DND-41 (cell line): ENCODE measurements at places on chromosomes 11 and 22.

DNA sequence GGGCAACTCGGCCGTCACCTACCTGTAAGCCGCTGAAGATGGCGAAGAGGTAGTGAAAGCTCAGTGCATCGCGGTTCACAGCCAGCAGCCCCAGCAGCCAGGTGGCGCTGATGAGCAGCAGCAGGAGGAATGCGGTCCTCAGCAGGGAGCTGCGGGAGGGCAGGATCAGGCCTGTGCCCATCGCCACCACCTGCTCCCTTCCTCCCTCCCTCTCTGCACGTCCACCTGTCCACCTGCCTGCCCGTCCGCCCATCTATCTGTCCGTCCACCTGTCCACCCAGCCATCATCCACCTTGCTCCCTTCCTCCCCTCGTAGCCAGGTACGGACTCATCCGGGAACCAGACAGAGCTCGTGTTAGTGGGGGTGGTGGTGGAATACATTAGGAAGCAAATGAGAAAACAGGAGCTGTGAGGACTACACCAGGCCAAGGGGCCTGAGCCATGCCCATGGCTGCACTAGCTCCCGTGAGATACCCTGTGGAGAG lies 32.2 kb downstream of the TRMU start:
- DNase-seq, result peak; percentile 69

DNA sequence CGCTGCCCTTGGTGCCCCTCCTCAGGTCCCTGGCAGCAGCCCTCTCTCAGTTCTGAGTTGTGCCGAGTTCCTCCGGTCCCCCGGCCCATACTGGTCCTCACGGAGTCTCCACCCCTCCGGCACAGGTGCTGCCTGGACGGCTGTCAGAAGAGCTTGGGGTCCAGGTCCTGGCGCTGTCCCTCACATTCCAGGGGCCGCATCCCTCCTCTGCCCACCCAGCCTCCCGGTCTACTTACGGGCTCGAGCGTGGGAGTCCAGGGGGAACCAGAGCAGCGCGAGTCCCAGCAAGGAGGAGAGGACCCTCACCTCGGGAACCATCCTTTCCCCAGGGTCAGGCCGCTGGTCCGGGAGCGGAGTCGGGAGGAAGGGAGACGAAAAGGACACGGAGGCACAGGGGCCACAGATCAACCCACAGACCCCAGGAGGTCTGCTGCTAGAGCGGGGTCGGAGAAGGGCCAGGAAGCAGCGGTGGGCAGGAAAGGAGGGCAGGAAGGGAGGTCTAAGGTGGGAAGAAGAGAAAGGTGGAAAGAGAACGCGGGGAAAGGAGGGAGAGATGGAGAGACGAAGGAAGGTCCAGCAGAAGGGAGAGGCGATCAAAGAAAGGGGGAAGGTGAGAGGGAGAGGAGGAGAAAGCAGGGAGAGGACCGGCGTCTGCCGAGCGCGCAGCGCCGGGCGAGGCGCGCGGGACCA lies 510 bp downstream of the CHRDL2 start:
- no peak for DNase-seq

GRCh38 chr11:95937358-95937757 lies 13.5 kb upstream of the MTMR2 start:
- DNase-seq, result no peak

DNA sequence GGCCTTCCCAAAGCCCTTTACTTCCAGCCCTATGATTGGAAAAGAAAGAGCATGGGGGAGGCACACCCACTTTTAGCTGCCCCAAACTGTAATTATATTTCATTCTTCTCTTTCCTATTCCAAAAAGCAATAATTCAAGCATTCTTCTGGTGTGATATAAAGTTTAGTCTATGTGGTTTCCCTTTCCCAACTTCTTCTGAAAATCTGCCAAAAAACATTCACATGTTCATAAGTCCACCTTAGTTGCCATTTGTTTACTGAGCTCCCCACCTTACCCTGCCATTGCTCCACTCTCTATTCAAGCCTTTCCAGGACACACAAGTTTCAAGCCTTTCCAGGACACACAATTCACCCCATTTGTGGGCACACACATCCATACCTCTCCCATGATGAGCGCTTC lies 111.6 kb upstream of the BMAL1 start:
- DNase-seq, result no peak

GRCh38 chr11:28657378-28658030 lies 549.3 kb downstream of the METTL15 start:
- DNase-seq, result no peak

DNA sequence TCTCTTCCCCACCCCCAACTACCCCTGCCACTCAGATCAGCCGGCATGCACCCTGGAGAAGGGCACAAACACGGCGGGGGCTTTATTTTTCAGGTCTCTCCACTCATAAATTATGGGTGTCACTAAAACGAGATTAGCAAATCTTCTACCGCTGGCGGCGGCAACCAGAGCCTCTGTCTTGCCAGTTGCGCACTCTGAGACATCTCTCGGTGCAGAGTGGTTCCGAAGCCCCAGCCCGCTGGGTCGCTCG lies 125.3 kb upstream of the C11orf58 start:
- DNase-seq, result no peak

GRCh38 chr22:36385491-36386350 lies 2.0 kb downstream of the MYH9 start:
- DNase-seq, result peak; percentile 26

DNA sequence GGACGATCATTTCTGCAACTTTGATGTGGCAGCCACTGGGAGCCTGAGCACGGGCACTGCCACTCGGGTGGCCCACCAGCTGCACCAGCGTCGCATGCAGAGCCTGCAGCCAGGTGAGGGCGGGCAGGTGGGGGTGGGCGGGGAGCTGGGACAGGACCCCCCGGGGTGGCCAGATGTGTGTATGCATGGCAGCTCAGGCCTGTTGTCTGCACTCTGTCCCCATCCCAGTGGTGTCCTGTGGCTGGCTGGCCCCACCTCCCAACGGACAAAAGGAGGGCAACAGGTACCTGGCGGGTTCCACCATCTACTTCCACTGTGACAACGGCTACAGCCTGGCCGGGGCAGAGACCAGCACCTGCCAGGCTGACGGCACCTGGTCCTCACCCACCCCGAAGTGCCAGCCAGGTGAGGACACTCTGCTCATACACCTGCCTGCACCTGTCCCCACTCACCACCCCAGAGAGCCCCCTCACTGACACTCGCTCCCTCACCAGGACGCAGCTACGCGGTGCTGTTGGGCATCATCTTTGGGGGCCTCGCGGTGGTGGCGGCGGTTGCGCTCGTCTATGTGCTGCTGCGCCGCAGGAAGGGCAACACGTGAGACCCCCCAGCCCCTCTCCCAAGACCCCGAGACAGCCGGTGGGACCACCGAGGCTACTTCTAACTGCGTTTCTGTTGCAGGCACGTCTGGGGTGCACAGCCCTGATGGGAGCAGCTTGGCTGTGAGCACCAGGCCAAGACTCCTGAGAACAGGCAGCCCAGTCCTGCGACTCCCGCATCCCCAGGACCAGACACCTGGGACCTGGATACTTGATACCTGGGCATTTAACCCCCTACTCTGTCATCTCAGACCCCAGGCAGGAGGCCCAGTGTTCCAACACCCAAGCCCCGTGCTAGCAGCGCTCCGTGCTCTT lies 6.7 kb downstream of the SUSD2 start:
- DNase-seq, result no peak

DNA sequence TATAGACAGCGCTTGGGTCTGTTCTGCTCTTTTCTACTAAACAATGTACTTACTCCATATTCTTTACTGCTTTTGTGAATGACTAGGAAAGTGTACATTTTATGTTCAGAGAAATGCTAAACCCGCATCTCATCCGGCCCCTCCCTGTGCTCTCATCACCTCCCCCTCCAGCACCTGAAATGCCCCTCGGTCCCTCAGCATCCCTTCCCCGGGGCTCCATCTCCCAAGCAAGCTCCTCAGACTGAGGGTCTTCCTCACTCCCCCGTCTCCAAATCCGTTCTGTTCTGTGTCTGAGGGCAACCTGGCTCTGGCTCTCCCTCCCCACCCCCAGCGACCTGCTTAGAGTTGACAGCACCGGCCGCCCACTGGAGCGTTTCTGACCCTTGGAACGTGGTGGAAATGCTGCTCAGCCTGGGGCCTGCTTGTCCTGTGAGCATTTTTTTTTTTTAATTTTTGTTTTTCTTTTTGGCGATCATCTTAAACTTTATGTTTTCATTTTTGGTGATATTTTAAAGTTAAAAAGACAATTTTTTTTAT lies 1.4 kb downstream of the SELENOO start:
- DNase-seq, result no peak

DNA sequence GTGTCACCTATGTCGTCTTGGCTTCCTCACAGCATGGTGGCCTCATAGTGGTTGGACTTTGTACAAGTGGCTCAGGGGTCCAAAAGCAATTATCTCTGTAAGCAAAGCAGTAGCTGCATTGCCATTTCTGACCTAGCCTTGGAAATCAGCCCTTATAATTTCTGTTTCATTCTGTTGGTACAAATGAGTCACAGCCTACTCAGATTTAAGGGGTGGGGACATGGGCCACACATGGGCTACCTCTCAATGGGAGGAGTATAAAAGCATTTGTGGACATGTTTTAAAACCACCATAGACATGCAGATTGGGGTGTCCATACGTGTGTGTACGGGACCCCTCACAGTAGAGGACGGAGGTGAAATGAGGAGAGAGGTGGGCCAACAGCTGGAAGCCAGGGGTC lies 41.6 kb downstream of the CHRDL2 start:
- no peak for DNase-seq

- no peak for DNase-seq
Observed at GRCh38 chr22:50046481-50047245, 11.4 kb downstream of the TTLL8 start.

DNA sequence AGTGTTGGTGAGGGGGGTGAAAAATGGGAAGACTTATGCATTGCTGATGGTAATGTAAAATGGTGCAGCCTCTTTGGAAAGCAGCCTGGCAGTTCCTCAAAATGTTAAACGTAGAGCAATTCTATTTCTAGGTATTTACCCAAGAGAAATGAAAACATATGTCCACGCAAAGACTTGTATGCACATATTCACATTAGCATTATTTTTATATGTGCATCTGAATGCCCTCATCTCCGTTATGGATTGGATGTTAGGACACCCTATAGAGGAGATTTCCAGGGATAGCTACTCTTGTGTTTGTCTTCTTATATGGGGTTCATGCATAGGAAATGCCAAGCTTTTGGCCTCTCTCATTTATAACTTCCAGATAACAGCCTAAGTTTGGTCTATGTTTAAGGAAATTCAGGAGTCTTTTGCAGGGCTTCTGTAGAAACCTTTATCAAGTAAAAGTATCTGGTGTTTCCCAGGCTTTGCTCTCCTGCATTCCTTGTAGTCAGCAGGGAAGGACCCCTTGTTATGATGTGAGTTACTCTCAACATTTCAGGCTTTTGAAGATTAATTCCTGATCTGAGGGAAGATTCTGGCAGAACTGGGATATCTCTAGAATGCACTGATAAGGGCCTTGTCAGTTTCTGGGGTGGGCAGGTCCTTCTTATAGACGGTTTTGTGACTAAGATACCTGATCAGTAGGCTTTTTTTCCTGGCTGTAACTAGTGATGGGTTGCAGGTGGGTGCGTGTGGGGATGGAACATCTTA lies 116.8 kb downstream of the TEAD1 start:
- DNase-seq, result no peak

GRCh38 chr22:19665784-19666672 lies 48.3 kb upstream of the SEPTIN5 start:
- no peak for DNase-seq

GRCh38 chr22:41481131-41481830 lies 12.4 kb downstream of the ACO2 start:
- DNase-seq, result no peak

- no peak for DNase-seq
Observed at GRCh38 chr11:35038211-35038928, 100.6 kb upstream of the CD44 start.

- DNase-seq, result no peak
Observed at GRCh38 chr11:64445651-64446050, 86.7 kb downstream of the RPS6KA4 start.

- no peak for DNase-seq
Observed at GRCh38 chr11:113188371-113188834, 126.0 kb upstream of the TTC12 start.

- DNase-seq, result no peak
Observed at GRCh38 chr11:124891373-124891861, 6.2 kb downstream of the ROBO4 start.

GRCh38 chr11:108198833-108199232 lies 23.6 kb downstream of the NPAT start:
- no peak for DNase-seq

DNA sequence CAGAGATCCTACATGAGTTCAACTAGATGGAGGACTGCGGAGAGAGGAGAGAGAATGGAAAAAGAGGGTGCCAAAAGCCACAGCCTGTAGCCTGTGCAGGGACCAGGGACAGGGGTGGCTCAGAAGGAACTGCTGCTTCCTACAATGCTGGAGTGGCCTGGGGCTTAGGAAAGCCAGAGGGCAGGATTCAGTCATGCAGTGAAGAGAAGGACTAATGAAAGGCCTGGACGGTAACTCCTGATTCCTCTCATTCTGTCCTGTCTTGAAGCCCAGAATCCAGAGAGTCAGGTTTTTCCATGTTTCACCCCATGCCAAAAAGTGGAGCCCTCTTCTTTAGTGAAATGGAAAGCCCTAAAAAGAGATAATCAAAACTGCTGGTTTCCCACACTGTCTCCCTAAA lies 48.4 kb upstream of the INCENP start:
- no peak for DNase-seq

GRCh38 chr11:14764579-14765527 lies 121.2 kb downstream of the PDE3B start:
- peak; percentile 59 for DNase-seq

DNA sequence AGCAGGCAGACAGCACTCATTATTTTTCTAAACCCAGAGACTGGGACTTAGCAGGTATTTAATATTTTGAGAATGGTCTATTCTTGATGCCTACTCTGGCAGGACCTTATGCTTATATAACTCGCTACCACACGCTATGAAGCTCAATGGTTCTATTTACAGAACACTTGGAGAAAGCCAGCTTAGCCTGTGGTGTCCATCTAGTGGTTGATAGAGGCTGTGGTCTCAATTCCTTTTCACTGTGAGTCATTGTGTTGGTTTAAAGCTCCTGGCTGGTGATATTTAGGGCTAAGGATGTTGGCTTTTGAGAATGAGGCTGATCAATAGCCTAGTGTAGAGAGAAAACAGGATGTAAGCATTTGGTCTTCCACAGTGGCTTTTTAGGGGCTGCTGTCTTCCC lies 206.4 kb downstream of the DBX1 start:
- DNase-seq, result no peak

DNA sequence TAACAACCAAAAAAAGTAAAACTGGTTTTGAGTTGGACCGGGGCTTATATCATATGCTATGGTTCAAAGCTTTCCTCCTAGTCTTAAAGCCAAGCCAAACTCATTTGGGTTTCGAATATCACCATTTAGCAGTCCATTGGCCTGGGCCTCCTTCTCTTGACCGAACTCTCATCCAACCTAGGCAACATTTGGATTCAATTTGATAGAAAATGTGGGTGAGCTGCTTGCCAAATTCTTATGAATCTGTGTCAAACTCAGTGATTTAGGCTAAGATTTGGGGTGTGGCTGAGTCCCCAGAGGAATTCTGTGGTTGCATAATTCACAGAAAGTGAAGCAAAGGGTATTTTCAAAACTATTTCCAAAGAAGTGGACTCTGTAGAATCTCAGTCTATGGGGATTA lies 83.7 kb downstream of the BLID start:
- DNase-seq, result no peak
